Stimulated activated CD4-positive, alpha-beta T cell treated with anti-CD3 and anti-CD28 coated beads, Interleukin-1b, Interleukin-23, amount 100 ng/mL, for 24 hours (primary cell): ENCODE measurements at places on chromosomes 12 and 14.
A peak's percentile ranks its signal among the peaks of the same experiment; 100 is the strongest.

DNA sequence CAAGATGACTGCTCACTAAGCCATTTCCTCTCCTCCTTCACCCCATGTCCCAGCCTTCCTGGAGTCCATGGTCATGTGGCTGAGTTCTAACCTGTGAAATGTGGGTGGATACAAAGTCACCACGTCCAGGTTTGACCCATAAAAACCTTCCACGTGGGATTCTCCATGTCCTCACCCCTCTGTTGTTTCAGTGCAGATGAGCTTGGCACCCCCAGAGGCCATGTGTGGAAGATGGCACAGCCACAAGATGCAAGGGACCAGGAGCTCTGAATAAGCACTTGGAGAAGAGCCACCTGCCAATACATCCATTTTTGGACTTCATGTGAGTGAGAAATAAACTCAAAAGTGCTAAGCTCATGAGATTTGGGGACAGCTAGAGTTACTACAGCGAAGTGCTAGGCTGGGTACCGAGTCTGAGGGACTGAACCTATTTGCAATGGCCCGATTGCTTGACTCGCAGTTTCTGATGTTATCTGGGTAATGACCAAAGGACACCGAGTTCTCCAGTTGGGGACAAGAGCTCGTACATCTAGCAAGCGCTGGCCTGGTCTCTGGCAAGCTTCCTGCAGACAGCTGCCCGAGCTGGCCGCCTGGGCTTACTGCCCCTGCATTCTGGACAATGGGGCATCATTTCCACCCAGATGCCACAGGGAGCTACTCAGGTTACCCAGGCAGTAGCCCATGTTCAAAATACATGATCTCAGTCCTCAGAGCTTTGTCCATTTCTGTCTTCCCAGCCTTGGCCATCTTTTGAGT is 7.7 kb upstream of the SLC24A4 start:
- no peak for DNase-seq

DNA sequence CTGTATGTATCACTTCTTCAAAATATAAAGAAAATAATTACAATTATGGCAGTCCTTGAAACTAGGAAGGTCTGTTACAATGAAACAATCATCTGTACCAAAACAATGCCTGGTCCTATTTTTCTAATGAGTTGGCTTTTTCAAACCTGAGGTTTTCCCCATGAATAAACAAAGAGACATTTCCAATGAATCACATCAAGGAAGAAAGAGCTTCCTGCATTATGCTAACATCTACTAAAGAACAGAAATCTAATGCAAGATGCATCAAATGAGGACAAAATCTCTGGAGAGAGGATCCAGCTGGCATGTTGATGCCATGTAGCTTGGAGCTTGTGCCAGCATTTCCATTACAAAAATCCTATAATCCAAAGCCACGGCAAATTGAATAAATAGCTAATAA is 29.3 kb downstream of the NIN start:
- DNase-seq, result no peak

DNA sequence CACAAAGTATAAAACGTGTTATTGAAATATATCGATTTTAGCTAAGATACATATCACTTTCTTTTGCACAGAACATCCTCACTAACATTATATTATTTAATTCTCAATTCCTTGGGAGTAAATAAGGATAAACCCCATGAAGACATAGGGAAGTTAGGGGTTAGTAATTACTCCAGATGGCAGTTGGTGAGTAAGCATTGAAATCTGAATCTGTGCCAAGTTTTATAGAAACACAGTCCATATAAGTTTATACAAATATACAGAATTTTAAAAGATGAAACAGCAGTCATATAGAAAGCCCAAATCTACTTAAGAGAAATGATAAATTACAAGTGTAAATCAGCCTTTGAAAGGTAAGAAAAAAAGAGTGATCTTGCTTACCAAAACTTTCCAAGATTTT is 200.4 kb upstream of the SYT10 start:
- DNase-seq, result no peak

- no peak for DNase-seq
Observed at GRCh38 chr12:121872546-121873215, 14.0 kb upstream of the HPD start.

DNA sequence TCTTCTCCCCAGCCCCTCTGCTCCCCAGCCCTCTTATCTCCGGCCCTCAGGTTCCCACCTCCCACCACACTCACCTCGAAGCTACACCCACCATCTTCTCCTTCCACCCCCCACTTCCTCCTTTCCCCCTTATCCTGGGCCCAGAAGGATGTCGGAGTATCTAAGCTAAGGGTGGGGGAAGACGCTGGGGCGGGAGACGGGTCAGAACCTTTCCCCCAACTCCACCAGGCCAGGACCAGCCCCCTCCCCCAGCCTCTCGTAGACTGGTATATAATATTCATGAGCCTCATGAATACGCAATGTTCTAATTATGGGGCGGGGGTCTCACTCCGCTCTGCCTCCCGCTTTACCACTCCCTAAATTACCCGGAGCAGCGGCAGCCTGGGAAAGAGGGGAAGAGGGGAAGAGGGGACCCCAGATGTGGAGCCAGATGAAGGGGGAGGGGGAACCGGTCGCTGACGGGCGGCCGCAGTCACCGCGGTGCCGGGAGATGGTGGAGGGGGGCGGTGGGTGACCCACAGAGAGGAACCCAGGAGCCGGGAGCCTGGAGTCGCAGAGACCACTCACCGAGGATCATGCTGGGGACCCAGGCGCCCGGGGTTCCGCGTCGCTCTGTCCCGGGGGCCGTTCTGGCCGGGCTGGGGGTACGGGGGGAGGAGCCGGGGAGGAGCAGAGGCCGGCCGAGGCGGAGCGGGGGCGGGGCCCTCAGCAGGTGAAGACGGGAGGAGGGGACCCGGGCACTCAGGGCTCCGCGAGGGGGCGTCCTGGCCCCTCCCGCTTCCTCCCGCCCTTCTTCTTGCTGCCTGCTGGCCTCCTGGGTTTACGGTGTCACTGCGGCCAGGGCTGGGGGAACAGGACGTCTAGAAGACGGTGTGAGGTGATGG is 6.4 kb upstream of the ZNF385A start:
- peak; percentile 41 for DNase-seq

- no peak for DNase-seq
Observed at GRCh38 chr14:22798528-22798927, 16.7 kb downstream of the SLC7A7 start.

- DNase-seq, result no peak
Observed at GRCh38 chr12:95724767-95725166, 65.8 kb downstream of the NTN4 start.

DNA sequence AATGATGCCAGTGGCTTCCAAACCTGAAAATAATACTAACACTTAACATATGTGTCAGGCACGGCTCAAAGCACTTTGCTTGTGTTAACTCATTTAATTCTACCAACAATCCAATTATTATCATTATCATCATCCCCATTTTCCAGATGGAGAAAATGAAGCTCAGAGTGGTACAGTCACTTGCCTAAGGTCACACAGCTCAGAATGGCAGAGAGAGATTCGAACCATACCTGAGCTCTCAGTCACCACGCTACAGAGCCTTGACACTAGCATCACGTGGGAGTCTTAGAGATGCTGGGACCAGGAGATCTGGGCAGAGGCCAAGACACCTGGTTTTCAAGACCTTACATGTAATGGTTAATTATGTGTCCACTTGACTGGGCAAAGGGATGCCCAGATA is 34.2 kb downstream of the DHX37 start:
- DNase-seq, result no peak

DNA sequence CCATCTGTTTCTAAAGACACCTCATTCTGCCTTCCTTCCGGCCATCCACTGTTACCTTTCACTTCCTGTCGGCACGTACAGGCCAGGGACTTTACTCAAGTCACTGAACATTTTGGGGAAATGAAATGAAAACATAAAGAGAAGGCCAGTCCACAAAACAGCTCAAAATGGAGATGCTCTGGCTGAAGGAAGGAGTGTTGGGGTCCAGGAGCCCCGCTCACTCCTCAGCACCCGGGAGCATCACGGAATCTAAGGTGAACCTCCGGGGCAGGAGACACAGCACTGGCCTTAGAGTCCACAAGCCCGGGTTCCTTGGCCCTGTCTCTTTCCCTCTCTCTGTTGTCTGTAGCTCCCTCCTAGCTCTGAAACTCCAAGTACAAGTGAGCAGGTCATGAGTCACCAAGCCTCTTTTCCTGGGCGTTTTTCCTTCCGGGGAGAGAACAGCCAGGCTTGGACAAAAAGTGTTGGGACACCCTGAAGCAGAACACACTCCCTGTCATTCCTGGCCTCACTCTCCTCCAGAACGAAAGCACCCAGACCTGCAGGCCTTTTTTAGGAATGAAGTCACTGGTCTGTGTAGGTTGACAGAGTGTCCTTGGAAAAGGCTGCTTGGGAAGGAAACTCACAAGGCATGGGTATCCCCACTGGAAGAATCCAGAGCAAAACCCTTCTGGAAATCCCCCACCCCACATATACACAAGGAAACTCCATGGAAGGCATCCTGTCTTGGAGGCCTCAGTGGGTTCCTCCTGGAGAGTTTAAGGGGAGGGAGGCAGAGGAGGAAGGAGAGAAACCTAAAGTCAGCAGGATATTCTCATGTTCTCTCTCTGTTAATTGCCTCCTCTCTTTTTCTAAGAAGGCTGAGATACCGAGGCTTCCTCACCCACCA is 245.3 kb downstream of the ZFP36L1 start:
- no peak for DNase-seq

- peak; percentile 22 for DNase-seq
Observed at GRCh38 chr12:32134101-32134888, 27.6 kb downstream of the BICD1 start.

GRCh38 chr12:101783150-101783549 is 43.9 kb upstream of the SYCP3 start:
- no peak for DNase-seq

DNA sequence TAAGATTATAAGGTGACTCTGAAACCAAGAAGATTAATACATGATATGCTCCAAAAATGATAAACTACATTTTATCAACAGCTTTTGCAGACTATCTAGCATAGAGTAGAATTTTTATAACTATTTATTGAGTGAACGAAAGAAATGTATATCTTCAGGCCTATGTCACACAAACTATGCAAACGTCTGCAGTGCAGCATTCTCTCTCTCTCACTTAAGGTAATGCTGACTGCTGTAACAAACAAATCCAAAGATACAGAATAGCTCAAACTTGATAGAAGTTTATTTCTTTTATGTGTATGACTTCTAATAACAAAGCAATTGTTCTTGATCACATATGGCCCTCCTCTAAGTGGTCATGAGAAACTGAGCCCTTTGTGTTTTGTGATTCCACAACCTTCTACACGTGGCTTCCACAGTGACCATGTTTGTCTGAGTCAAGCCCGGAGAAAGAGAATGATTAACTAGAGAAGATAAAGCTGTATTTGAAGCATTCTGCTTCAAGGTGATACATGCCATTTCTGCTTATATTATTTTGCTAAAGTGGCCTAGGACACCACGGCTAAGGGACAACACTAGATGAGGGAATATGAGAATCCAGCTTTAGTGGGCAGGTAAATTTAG is 1352.7 kb upstream of the TMEM132C start:
- DNase-seq, result no peak

DNA sequence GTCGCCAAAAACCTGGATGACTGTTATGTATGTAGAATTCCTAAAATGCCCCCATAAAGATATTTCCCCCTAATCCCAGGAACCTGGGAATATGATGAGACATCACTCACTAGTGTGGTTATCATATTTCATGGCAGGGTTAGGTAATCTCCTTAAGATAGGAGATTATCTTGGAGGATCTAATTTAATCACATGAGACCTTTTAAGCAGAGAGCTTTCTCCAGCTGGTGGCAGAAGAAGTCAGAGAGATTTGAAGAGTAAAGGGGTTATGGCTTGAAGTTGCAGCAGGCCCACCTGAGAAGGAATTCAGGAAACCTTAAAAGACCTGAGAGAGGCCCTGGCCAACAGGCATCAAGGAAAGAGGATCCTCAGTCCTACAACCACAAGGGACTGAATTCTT is 53.6 kb downstream of the DYRK2 start:
- no peak for DNase-seq

DNA sequence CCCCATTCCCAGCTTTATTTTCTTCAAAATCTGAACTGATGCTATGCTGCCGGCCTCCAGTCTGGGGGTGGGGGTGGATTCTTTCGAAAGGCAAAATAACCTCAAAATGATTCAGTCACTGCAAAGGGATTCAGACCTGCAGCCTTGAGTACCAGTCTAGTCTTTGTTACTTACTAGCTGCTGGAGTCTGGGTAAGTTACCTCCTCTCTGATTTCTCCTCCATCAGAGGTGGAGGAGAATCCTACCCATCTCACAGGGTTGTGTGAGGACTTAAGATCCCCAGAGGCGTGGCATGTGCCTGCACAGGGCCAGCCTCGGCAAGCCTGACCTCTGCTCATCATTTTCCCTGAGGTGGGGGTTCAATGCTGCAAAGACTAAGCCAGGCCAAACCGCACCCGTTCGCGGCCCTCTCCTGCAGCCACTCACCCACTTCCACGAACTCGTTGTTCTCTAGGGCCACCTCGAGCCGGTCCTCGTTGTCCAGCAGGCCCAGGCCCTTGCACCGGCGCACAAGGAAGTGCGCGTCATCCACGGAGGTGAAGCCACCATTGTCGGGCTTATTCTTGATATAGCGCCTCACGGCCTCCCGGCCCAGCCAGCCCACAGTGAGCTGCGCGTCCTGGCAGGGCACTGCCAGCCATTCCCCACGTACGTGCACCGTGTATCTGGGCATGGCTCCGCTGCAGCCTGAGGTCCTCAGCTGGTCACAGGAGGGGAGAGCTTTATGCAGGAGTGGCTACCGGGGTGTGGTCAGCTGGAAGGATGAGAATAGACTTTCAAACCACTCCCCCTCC is 709 bp downstream of the HAL start:
- no peak for DNase-seq

DNA sequence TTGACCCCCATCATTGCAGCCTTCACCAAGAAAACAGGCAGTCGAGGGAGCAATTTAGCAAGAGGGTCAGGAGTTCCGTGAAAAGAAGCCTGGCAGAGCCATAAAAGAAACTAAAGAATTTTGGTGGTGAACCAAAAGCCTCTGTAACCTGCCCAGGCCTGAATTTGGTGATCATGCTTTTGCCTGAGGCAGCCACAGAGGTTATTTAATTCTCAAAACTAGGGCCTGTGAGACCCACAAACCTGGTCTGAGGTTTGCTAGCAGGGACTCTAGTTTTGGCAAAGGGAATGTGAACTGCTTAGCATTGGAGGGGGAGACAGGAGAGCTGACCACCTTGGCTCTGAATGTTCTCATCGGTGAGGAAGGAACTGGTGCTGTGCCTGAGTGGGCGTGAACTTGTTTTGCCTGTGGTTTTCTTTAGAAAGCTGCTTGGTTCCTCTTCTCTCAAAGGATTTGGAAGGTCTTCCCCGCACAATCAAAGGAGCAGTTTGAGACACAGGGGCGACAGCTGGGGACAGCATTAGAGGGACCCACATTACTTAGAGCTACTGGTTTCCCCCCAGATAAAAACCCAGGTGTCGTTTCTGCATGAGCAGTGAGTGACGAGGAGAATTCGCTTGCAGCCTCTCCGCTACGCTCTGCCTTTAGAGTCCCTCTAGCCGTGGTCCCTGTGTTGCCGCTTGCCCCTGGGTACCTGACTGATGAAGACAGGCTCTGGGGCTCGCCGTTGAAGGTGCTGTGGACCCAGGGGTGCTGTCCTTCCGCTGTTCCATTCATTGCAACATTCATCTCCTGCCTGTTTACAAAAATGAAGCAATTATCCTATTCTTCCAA is 12.6 kb upstream of the WNT5B start:
- no peak for DNase-seq
